Left hindlimb (tissue), 1 donor: ENCODE measurements at places on chromosomes 7 and 10.
A peak's percentile ranks its signal among the peaks of the same experiment; 100 is the strongest.

- no peak for DNase-seq
These were observed 45.8 kb upstream of the CARD11 start for GRCh38 chr7:3089493-3089892.

DNA sequence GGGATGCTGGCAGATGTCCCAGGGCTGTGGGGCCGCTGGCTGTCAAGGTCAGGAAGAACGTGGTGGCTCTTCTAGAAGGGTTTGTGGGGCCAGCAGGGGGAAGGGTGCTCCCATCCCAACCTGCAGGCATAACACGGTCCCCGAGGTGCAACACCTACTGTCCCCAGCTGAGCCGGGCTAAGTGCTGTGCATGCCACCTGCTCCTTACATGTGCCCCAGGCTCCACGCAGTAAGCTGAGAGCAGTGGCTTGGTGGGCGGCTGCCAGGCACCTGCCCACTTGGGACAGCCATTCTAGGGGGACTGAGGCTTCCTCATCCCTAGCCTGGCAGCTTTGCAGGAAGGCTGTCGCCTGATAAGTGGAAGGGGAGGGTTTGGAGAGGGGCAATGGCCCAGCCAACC lies 14.2 kb upstream of the ZNF735 start:
- no peak for DNase-seq

DNA sequence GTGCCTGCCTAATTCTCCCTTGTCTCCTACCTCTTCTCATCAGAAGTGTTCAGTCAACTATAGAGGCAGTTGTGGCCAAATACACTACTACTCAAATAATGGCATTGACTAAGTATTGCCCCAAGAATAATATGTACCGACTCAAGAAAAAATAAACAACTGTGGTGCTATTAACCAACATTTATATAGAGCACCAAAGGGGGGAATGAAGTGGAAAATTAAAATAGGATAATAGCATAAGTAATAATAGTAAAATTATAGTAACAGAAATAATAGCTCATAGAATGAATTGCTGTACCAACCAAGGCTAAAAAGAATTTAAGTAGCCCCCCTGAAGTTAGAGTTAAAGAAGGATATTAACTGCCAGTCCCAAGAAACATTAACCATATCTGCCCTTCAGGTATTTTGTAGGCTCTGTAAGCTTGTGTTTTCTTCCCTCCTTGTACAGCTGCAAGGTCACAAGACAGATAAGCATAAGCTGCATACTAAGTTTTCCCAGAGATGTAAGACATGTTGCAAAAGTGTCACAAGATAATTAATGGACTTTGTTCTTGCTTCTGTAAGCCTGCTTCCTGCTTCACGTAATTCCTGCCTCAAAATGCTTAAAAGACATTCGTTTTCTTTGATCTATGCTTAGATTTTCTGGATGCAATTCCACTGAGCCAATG lies 10.9 kb upstream of the CYREN start:
- DNase-seq: no peak

GRCh38 chr10:125060826-125061556 lies 99.4 kb downstream of the CTBP2 start:
- DNase-seq: peak; percentile 87

- peak; percentile 63 for DNase-seq
These were observed 11.1 kb upstream of the INA start for GRCh38 chr10:103265717-103266329.
